CD4-positive, alpha-beta T cell treated with Interferon gamma for 1 hour (primary cell): ENCODE measurements at places on chromosomes 16 and 17.

DNA sequence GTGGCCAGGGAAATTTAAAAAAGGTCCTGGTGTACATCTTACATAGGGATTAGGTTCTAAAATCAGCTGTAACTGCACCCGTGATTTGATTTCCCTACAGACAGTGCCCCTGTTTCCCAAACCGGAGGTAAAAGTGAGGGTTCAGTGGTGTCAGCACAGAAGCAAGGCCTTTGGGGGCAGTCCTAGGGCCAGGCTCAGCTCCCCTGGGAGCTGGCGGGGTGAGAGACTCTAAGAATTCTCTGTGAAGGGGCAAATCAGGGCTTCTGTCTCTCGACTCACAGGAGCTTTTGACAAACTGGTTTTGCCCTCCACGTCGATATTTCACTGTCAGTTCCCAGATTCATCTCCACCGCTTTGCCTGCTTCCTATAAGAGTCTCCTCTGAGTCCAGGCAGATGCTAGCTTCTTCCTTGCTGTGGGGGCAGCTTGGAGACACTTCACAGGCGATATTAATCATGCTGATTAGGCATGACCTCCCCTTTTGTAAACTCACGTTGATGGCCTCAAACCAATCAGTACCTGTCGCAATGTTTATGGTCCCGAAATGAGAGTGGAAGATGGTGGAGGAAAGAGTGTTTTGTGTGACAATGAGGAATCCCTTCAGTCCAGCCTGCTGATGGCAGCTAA, 234.2 kb upstream of the TOX3 start:
- DNase-seq, result no peak

GRCh38 chr17:17446666-17447155, 30.1 kb upstream of the MED9 start:
- DNase-seq, result no peak

GRCh38 chr17:260031-260791, 78.8 kb upstream of the DOC2B start:
- DNase-seq, result no peak

- no peak for DNase-seq
Measured at GRCh38 chr17:43627653-43628052, 34.1 kb downstream of the MEOX1 start.

GRCh38 chr17:64240261-64240740, 22.8 kb downstream of the TEX2 start:
- DNase-seq, result no peak

- no peak for DNase-seq
Measured at GRCh38 chr16:84932681-84933080, 78.7 kb downstream of the ZDHHC7 start.

DNA sequence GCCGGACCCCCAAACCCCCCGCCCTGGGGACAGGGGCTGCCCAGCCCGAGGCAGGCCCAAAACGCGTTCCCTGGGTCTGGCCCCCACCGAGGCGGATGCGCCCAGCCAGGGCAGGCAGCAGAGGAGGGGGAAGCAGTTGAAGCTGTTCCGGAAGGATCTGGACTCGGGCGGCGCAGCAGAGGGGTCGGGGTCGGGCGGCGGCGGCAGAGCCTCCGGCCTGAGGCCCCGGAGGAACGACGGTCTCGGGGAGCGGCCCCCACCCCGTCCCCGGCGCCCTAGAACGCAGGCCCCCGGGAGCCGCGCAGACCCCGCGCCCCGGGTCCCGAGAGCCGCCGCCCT, 22.9 kb upstream of the ZFPM1 start:
- DNase-seq, result no peak

- DNase-seq, result no peak
Measured at GRCh38 chr17:48575673-48576478, 2.3 kb downstream of the HOXB4 start.

DNA sequence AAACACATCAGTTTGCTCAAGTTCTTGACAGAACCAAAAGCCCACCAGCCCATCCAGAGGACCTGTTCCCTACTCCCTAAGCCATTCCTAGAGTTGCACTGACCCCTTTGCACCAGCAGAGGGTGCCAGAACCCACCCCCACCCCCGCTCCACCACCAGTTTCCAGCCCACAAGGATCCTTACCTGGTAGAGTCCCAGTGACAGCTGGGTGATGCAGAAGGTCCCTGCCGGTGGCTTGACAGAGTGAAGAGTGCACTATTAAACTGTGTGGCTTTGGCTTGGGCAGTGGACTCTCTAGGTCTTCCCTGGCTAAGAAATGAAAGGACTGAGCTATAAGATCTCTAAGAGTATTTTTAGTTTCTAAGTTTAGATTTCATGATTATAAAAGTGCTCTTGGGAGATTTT, 73.3 kb upstream of the MTMR4 start:
- peak; percentile 55 for DNase-seq

- no peak for DNase-seq
Measured at GRCh38 chr16:11793840-11794239, 3.2 kb downstream of the ZC3H7A start.
